ENCODE measurements at places on chromosomes 2 and 18. TPM values are rescaled to one million over a fixed set of nuclear protein-coding genes. Genes with fewer than 3 reads are reported as not detected.

DNA sequence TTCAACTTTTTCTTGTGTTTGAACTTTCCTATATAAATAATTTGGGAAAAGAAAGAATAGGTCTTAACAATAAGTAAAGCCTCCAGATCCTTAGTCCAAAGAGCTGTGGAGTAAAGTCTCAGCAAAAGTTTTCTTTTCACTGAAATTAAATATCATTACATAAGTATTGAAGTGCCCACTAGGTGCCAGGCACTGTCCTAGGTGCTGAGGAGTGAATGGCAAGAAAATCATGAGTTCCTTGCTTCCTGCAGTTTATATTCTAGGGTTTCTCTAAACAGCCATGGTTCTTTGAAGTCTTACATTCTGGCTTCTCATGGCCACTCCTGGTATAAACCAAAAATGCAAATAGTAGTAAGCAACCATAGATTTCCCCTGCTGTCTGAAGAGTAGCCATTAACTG, 59.7 kb downstream of the SPP2 start:
- no peaks in the 10 kb centered on the region for H3K36me3 ChIP-seq
- no peak overlapping the region for H3K27ac ChIP-seq
- H3K27me3 ChIP-seq: peaks cover 19% of the 10 kb centered on the region
- H3K4me1 ChIP-seq: no peaks in the 10 kb centered on the region

AKAIN1 gene
- total RNA-seq: not detected

DNA sequence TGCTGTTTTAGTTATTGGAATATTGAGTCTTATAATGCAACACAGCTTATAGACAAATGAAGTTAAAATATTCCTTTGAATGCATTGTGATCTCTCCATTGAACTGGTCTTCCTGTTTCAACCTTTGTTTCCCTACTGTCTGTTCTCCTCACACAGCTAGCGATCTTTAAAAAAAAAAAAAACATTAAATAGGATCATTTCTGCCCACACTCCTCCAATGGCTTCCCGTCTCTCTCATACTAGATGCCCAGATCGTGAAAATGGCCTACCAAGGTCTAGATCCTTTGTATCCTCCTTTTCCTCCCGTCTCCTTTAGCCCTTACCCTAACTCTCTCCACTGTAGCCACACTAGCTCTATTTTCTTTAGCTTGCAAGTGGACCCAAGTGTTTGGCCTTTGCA, 2.4 kb downstream of the FAM171B start:
- no peak for DNase-seq
- H3K27me3 ChIP-seq: peaks cover 24% of the 10 kb centered on the region

GNLY gene
- total RNA-seq: not detected
